Renal pelvis (tissue), 12 donors: ENCODE measurements at places on chromosomes 2 and 18.

DNA sequence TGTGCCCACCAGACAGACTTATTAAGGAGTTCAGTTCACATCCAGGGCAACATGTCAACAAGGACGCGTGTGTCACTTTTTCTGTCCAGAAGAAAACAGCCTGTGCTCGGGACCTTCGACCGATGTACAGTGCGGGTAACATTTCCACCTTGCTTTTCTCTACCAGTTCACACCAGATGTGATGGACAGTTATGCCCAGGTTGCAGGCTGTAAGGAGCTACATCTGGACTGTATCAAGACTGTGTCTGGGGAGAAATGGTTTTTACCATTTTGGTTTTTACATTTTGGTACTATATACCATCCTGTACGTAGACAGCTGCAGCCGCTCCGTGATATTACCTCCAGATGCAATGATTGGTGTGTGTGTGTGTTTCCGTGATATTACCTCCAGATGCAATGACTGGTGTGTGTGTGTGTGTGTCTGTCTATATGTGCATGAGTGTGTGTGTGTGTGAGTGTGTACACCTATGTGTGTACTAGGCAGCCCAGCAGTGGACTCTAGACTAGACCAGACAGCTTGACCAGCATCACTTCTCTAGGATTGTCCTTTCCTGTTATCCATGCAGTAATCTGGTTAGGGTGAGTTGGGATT, 118.0 kb downstream of the COL6A3 start:
- DNase-seq: no peak

GRCh38 chr2:274503-274902, 9.8 kb downstream of the ACP1 start:
- no peak for DNase-seq

DNA sequence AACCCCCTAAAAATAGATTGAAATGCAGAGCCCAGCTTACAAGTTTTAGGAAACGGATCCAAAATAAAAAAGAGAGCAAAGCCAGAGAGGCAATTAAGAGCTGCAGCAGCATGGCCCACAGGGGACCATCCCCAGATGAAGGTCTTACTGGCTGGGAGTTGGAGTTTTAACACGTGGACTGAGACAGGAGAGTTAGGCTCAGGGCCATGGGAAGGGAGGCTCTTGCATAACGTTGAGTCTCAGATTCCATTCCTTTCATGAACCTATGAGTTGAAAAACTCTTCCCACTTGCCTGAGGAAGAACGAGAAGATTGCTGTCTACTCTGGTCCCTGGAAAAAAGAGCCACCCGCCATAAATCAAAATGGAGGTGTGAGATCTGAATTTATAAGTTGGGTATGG, 101.8 kb upstream of the NDUFV2 start:
- no peak for DNase-seq

GRCh38 chr2:219538504-219538951, 5.1 kb downstream of the CHPF start:
- no peak for DNase-seq

- DNase-seq: no peak
Observed at GRCh38 chr2:85861180-85861579, 27.6 kb downstream of the ST3GAL5 start.

DNA sequence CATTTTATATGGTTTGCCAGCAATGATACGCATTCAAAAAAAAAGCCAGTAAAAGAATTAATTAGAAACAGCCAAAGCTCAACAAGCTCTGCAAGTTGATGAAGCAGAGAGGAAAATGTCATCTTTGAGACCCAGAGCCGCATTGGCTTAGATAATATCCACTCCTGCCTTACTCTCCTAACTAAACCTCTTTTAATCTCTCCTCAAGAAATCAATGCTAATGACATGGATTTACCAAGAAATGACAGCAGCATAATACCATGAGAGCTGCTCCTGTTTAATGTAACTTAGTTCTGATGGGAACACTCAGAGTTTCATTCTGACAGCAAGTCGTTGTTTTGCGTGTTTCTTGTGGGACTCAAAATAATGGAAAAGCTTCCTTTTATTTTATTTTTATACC, 1099.4 kb upstream of the PIK3C3 start:
- DNase-seq: no peak

DNA sequence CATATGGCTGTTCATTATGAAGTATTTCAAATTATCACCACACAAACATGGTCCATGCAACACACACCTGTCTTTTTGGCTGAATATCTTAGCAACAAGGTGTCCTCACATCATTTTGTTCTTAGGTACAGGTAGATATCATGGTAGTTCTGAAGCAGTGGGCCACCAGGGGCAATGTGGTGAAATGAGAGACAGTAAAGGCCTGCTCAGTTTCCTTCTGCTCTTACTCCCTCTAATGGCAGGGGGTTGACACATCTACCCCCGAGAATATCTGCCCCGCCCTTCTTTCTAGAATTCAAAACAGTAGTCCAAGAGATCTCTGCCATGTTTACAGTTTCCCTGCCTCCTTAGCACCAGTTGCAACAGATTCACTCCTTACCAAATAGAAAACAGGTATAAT, 147.0 kb upstream of the KLHL14 start:
- DNase-seq: peak; percentile 31

DNA sequence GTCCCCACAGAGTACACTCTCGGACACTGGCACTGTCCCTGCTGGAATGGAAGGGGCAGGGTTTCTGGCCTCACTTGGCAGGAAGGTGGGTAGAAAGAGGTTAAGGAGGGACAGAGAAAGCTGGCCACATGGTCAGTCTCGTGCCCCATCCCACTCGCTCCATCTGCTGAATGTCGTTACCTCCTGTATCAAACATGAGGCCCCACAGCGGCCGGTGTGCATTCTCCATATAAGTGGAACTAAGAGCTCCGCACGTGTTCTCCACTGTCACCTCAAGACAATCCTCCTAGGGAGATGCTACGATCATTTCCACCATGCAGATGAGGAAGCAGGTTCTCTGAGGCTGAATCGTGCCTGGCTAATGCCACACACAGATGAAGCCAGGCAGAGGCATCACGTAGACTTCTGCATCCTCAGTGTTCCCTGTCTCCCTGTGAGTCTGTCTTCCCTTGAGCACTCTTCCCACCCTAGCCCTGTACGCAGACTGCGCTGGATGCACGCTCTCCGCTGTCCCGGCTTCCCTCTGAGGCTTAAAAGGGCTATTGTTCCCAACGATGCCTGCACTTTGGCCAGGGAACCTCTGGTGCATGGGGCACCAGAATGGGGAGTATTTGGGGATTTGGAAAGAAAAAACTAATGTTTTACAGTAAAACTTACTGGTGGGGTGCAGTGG, 35.1 kb downstream of the MAL start:
- no peak for DNase-seq

DNA sequence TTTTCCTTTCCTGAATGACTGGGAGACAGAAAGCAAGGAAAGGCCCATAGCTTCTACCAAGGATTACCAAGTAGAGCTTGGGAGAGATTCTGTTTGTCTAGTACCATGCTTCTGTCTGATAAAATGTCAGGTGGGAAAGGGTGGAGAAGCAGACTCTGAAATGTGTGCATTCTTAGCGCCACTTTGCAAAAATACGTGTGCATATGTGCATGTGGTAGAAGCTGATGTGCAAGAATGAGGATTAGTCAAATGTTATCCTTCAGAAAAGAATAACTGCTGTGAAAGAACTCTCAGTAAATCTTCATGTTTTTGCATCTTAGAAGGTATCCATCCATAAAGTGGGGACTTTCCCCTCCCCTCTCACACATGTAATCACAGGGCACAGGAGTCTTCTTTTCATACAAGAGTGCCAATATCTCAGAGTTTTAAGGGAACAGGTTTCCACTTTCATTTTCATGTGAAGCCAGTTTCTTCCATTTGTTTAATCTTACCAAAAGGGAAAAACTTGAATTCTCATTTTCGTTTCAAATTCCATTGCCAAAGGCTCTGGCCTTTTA, 15.4 kb upstream of the DGKD start:
- DNase-seq: no peak

DNA sequence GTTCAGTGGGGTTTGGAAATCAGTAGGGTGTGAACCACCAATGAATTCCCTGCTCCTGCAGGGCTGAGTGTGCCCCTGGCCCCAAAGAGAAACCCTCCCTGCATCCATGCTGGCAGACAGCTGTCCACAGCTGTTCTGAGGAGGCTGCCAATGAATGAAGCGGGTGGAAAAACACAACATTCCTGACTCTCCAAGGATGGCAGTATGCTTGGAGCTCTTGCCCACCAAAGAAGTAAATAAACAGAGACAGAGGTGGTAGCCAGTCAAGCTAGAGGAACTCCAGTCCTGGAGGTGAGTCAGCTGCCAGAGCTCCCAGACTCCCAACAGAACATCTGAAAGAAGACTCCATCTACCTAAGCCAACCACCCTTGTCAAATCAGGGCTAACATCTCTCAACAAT, 6.2 kb downstream of the ZBTB7C start:
- peak; percentile 71 for DNase-seq

GRCh38 chr18:43596105-43596712, 318.9 kb upstream of the SYT4 start:
- DNase-seq: peak; percentile 28

DNA sequence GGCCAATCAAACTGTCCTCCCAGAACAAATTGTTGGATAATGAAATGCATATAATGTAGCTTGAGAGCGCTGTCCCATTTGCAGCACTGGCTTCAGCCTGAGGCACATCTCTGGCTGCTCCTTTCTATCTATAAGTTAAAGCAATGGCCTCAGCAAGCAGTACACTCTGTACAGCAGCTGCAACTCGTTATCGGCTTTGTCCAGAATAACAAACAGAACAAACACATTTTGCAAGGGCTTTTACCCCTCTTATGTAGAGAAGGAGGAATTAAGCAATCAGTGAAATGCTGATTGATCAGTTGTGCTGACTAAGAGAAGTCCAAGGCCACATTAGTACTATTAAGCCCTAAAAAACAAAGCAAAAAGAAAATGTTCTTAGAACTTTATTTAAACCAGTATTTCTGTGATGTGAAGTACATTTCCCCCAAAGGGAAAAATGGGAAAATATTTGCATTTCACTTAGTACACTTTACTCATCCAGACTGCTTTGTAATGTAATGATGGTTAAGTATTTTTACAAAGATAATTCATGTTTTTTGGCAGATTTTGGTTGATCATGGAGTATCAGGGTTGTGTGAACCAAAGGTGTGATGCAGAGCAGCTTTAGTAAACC, 15.0 kb upstream of the CPS1 start:
- peak; percentile 35 for DNase-seq

DNA sequence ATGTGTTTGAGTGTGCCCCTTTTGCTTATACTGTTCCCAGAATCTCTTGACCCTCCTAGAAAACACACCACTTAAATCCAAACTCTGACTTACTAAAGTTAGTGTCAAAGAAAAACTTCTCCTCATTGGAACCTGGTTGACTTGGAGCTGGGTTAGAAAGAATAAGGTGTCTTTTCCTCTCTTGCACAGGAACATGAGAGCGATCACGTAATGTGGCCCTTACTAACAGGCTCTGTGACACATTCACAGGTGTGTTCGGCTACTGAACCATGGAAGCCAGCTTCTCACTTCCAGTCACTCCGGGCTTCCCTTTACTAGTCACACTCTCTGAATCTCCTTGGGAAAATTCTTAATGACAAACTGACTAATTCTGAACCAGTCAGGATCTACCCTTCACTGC, 5.4 kb upstream of the POU3F3 start:
- DNase-seq: no peak

- DNase-seq: no peak
Observed at GRCh38 chr2:233303252-233303651, 4.4 kb upstream of the SAG start.

- DNase-seq: no peak
Observed at GRCh38 chr2:172722481-172722880, 13.2 kb upstream of the RAPGEF4 start.

DNA sequence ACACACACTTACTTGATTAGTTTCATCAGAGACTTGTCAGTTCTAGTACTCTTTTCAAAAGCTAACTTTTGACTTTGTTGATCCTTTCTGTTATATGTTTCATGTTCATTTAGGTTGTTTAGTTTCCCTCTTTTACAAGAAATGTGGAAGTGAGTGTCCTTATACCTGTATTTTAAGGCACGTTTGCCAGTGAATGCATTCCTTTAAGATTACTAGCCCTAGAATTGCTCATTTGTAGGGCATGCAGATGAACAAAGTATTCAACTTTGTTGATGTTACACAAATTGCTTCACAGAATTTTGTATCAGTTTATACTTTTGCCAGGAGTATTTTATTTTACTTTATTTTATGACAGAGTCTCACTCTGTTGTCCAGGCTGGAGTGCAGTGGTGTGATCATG, 6.3 kb downstream of the IL1RL2 start:
- no peak for DNase-seq

GRCh38 chr2:230358305-230358704, 31.3 kb downstream of the SP140L start:
- no peak for DNase-seq

GRCh38 chr2:5077479-5078089, 614.6 kb upstream of the SOX11 start:
- no peak for DNase-seq

GRCh38 chr2:237694415-237695194, 67.2 kb downstream of the LRRFIP1 start:
- no peak for DNase-seq

DNA sequence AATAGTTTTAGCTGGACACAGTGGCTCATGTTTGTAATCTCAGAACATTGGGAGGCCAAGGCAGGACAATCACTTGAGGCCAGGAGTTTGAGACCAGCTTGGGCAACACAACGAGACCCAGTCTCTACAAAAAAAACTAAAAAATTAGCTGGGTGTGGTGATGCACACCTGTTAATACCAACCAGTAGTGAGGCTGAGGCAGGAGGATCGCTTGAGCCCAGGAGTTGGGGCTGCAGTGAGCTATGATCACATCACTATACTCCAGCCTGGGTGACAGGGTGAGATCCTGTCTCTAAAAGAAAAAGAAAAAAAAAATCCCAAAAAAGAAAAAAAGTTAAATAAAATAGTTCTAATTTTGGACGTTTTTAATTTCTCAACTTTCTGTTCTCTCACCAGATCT, 68.7 kb downstream of the MAP4K3 start:
- DNase-seq: no peak

DNA sequence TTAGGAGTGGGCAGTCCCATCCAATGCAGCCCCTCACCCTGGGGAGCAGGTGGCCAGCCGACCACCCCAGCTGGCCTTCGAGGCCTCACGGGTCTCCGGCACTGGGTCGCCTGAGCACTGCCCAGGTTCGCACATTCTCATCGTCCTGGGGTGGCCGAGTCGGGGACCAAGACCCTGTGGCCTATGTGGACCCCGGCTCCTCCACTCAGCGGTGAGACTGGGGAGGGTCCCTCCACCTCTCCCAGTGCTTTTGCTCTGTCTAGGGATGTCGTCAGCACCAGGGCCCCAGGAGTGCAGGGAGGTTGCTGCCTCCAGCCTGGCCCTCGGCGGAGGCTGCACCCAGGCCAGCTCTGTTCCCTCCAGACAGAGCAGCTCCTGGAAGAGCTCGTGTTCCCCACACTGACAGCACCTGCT, 89.6 kb downstream of the TPO start:
- no peak for DNase-seq

- no peak for DNase-seq
Observed at GRCh38 chr2:96952976-96953610, 33.3 kb downstream of the FAM178B start.
